ENCODE measurements at places on chromosomes 12 and 14.

DNA sequence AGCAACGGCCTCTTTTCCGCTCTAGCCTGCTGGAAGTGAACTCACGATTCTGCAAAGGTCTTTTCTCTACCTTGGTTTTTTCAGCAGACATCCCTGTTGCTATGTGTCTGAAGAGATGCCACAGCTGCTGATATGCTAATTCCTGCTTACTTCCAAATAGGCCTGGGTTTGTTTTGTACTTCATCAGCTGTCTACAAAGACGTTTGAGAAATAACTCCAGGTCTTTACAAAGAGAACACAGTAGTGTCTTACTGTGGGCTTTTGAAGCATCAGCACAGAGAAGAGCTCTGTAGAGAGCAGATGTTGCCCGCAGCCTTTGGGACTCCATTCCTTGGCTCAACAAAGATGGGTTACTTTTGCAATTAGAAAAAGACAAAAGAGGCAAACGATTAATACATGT, 1366.5 kb downstream of the AACS start:
- DNase-seq = no peak

DNA sequence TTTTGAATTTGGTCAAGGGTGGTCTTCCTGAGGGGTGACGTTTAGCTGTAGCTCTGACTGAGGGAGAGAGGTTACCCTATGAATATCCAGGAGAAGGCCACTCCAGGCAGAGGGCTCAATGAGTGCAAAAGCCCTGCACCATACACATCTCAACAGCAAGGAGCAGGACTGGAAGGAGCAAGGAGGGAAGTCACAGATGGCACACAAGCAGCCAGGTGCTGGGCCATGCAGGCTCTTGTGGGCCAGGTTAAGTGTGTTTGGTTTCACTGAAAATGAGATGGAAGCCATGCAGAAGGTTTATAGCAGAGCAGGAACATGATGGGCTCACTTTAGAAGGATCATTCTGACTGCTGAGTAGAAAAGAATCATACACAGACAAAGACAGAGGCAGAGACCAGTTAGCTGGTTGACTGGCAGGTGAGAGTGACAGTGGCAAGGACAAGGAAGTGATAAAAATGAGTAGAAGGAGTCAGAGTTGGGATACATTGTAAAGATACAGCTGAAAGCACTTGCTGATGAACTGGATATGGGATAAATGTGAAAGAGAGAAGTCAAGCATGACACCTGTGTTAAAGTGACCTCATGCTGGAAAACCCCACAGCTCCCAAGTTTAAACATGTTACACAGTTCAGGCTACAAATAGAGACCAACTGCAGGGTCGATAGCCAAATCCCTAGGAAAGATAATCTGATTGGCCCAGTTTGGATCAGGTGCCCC, 81.2 kb downstream of the PRKD1 start:
- no peak for DNase-seq

DNA sequence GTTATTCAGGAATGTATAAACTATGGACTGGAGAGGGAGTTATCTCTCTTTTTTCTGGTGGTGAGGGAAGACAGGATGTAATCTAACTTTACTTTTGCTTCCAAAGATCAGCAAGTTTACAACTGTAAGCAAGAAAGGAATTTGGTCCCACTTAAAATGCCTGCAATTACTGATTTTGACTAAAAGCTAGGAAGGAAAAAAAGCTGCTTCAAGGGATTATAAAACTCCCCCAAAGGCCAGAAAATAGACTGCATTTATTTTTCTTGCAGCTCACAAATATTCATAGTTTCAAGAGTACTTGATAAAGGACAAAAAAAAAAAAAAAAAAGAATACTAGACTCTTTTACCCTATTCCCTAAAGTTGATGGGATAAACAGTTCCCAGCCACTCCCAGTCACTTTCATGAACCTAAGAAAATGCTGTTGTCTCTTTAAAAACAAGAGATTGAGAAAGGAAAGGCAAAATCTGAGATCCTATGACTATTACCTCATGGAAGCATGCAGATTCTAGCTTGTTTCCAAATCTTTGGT, 128.7 kb upstream of the BMP4 start:
- DNase-seq = no peak

GRCh38 chr12:38515912-38516311, 199.3 kb downstream of the ALG10B start:
- no peak for DNase-seq

GRCh38 chr14:87264272-87264785, 728.7 kb downstream of the GALC start:
- no peak for DNase-seq

DNA sequence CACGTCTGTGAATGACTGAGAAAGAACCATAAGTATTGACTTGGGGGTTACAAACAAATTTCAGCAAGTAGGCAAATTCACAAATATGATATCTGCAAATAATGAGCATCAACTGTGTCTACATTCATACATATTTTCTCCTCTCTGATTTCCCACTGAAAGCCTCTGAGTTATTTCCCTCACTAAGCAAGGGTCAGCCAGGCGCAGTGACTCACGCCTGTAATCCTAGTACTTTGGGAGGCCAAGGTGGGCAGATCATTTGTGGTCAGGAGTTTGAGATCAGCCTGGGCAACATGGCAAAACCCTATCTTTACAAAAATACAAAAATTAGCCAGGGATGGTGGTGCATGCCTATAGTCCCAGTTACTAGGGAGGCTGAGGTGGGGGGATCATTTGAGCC, 80.8 kb downstream of the SLC25A21 start:
- DNase-seq = no peak

GRCh38 chr12:91311081-91311480, 128.5 kb upstream of the DCN start:
- no peak for DNase-seq

- DNase-seq = no peak
These were observed 11.2 kb downstream of the FIGNL2 start for GRCh38 chr12:51837286-51837685.

DNA sequence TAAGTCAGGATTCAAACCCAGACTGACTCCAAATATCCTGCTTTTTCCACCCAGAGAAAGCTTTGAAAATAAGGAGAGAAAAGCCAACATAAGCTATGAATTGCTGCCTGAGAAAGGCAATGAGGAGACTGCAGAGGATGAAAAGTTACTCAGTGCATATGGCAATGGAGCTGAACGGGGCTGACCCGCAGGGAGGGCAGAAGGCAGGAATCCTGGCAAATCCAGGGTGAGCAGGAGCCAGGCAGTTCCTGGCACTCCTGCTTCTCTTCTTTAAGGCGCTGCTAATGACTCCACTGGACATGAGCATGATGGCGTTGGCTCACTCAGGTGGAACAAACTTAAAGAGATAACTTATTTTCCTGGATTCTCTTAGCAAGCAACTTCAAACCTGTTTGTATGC, 95.2 kb upstream of the TMCC3 start:
- no peak for DNase-seq

DNA sequence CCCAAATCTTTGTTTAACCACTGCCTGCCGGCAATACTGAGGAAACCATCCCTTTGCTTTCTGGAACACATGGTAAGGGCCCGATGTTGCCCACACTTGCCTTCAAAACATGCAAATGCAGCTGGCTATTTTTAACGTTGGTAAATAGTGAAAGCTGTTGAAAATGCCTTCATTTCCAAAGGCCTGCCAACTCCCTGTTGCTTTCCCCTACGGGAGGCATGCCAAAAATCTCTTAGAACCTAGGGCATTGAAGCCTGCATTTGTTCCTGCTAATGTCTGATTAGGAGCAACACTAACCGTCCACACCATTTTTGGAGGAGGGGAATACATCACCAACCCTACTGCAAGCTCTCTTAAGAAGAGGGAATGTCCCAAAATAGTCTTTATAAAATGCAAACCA, 152.6 kb upstream of the NOS1 start:
- no peak for DNase-seq
